ENCODE measurements at places on chromosomes 11 and 22.

DNA sequence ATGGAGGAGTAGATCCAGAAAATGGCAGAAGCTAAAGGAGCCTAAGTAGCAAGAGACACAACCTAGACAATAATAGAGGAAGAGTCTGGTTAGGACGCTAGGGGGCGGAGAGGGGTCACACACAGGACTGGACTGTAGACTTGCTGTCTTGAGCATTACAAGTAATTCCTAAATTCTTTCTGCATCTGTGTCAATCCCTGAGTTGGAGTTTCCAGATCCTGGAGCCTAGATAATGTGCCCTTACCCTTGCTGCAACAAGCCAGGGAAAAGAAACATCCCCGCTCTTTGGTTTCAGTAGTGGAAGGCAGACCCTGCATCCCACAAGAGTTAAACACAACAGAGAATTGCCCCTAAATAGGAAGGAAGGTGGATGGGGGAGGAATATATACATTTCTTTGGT, 14.9 kb upstream of the CCDC73 start:
- peak; percentile 45 for DNase-seq

DNA sequence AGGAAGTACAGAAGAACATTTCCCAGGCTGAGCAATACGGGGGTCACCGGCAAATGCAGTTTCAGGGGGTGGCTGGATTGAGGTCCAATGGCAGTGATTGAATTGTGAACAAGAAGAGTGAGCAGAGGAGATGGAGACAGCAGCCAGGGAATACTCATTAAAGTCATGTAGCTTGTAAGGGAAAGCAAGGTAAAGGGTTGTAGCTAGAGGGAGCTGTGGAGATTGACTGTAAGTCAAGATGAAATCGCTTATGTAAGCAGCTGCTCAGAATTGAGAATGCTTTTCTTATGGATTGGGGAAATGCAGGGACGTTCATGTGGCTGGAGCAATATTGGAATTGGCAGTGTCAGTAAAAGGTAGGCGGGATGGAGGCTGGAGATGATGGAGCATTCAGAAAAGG, 111.4 kb upstream of the TBCEL start:
- peak; percentile 36 for DNase-seq

DNA sequence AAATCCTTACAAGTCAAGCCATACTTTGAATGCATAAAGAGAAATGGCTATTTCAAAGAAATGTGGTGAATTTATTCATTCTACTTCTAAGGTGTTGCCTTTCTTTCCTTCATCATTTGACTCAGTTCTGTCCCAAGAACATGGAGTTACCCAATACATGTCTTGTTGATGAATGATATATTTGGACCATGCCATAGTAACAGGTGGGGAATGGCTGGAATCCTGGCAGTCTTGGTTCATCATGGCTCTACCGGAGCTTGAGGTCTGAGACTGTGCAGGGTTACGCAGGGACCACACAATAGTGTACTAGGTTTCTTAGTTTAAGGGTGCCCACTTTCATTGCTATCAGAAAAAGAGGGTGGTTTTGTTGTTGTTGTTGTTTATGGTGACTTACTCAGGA, 40.3 kb upstream of the MPEG1 start:
- DNase-seq: no peak

DNA sequence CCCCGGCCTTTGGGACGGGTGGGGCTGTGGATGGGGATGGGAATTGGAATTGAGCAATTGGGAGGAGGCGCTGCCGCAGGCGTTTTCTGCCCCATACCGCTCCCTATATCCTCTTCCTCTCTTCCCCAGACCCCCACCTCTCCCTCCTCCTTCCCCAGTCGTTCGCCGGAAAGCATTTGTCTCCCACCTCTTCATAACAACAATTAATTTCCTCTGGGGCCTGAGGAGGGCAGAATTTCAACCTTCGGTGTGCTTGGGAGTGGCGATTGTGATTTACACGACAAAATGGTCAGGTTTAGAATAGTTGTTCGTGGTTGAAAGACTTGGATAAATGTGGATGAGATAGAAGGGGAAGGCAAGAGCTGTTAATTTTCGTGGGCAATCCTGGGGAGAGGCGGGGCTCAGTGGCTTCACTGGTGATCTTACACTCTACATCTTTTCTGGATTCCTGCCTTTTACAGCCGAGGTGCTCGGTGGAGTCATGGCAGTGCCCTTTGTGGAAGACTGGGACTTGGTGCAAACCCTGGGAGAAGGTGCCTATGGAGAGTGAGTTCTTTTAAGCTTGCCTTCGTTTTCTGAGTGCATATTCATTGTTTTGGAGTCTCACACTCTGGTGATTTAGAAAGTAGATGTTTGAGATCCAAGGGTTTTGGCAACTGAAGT, 1.5 kb downstream of the CHEK1 start:
- DNase-seq: peak; percentile 79

DNA sequence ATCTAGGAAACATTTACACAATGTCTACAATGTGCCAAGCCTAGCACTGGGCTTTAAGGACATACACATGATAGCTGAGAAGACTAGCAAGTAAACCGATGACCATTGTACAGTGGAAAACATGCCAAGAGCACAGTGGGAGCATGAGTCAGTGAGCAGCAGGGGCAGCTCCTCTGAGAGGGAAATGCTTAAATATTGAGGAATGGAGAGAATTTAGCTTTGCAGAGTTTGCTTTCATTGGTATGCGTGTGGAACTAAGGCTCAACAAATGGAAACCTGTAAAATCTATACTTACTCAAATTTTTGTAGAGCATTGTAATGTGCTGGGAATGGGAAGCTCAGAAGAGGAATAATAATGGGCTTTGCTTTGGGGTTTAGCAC, 282.3 kb downstream of the ST3GAL4 start:
- no peak for DNase-seq

GRCh38 chr22:25114369-25115362, 85.0 kb upstream of the CRYBB3 start:
- peak; percentile 83 for DNase-seq

DNA sequence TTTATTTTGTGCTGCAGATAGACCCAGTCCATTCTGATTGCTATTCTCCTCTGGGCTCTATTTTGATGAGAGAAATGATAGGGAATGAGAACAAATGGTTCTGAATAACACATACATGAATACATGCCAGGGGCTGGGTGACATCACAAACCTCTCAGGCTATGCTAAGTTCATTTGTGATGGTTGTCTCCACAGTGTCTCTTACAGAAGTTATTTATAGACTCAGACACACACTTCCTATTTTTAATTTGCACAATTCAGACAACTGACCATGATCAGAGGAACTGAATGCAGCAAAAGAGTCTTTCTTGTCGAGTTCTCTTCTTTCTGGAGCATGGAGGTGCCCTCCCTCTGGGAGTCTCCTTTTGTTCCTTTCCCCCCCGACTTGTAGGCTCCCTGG, 991.7 kb downstream of the OPCML start:
- DNase-seq: no peak

GRCh38 chr11:35404388-35404775, 15.0 kb downstream of the SLC1A2 start:
- DNase-seq: peak; percentile 18

- DNase-seq: no peak
Measured at GRCh38 chr11:64720640-64721358, 2.2 kb downstream of the NRXN2 start.

- DNase-seq: no peak
Measured at GRCh38 chr11:285021-285893, 3.7 kb upstream of the PGGHG start.

- DNase-seq: no peak
Measured at GRCh38 chr11:9310485-9311090, 3.8 kb downstream of the TMEM41B start.

DNA sequence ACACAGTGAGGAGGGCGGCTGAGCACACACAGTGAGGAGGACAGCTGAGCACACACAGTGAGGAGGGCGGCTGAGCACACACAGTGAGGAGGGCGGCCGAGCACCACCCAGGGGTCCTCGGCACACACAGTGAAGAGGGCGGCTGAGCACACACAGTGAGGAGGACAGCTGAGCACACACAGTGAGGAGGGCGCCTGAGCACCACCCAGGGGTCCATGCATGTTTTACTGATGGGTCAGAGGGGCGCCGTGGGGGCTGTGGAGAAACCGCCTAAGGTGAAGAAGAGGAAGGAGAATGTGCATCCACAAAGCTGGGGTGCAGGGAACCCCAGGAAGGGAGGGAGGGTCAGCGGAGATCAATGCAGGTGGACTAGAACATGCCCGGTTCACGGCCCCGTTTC, 461.8 kb downstream of the BRD1 start:
- DNase-seq: no peak

- no peak for DNase-seq
Measured at GRCh38 chr11:3723014-3723708, 52.0 kb upstream of the CHRNA10 start.

- DNase-seq: no peak
Measured at GRCh38 chr11:130609121-130610035, 160.9 kb downstream of the ADAMTS15 start.

- DNase-seq: no peak
Measured at GRCh38 chr22:22853713-22854112, 33.9 kb upstream of the IGLL5 start.

DNA sequence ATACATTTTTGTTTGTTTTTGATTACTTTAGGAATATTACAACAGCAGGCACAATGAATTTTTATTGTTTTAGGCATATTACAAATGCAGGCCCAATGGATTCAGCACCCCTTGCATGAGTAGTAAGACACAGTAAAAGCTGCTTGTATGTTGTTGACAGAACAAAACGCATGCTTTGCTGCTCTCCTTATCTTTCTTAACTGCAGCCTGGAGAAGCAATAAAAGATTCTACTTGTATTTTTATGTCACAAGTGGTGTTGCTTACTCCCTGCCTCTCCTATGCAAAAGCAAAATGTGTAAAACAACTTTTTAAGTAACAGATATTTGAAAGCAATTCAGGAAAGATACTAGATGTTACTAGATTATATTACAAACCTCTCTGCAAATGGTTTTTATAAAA, 73.9 kb downstream of the TRPC6 start:
- no peak for DNase-seq

- no peak for DNase-seq
Measured at GRCh38 chr11:17343907-17344306, 7.7 kb upstream of the NCR3LG1 start.

- no peak for DNase-seq
Measured at GRCh38 chr11:72298931-72299330, 55.0 kb upstream of the PHOX2A start.

GRCh38 chr11:8006349-8006977, 19.3 kb downstream of the EIF3F start:
- DNase-seq: peak; percentile 63

DNA sequence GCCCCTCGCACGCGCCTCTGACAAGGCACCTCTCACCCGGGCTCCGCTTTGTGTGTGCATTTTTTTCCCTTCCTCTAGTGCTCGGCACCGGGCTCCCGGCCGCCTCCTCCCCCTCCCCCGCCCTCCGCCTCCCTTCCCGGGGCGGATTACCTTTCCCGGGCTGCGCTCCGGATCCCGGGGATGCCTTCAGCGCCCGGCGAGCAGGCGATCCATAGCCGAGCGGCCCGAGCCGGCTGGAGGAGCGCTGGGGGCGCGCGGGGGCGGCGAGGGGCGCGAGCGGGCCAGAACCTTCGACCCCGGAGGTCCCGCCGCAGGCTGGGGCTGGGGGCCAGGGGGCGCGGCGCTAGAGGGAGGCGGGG, 282 bp downstream of the MPPED2 start:
- no peak for DNase-seq

- no peak for DNase-seq
Measured at GRCh38 chr22:20567371-20567847, 60.0 kb downstream of the MED15 start.

DNA sequence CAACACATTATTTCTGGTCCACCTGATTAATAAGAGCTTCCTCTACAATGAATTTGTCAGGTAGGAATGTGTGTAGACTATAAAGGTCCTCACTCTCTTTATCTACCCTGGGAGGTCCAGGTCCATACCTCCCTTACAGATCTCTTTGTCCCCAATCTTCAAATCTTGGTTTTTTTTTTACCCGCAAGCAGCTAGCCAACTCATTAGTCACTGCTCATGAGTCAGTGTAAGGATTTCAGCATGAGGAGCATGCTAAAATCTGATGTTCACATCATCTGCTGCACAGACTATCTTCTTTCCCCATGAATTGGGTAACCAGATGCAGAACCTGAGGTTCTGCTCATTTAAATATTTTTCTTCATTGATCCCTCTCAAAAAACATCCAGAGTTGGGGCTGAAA, 397.0 kb upstream of the ISX start:
- DNase-seq: no peak

- DNase-seq: no peak
Measured at GRCh38 chr22:44755956-44756361, 3.6 kb downstream of the ARHGAP8 start.

GRCh38 chr22:38468443-38469305, 778 bp downstream of the KDELR3 start:
- no peak for DNase-seq

- no peak for DNase-seq
Measured at GRCh38 chr11:122616718-122617117, 38.8 kb upstream of the UBASH3B start.

- DNase-seq: peak; percentile 43
Measured at GRCh38 chr11:75867778-75868374, 52.9 kb downstream of the UVRAG start.

DNA sequence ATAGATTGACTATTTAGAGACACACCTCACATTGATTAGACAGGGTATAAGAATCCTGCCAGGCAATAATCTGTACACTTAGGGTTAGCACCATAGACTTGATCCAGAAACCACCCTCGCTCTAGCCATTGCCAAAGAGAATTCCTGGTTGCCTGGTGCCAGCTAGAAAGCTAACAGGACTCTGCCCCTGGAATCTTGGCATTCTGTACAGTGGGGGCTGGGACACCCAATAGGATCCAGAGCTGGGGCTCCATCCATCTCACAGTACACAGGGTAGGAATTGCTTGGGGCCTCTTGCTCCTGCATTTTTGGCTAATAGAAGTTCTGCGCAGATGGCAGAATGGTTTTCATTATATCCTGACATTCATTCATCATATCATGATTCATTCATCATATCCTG, 3.0 kb upstream of the APLNR start:
- no peak for DNase-seq

DNA sequence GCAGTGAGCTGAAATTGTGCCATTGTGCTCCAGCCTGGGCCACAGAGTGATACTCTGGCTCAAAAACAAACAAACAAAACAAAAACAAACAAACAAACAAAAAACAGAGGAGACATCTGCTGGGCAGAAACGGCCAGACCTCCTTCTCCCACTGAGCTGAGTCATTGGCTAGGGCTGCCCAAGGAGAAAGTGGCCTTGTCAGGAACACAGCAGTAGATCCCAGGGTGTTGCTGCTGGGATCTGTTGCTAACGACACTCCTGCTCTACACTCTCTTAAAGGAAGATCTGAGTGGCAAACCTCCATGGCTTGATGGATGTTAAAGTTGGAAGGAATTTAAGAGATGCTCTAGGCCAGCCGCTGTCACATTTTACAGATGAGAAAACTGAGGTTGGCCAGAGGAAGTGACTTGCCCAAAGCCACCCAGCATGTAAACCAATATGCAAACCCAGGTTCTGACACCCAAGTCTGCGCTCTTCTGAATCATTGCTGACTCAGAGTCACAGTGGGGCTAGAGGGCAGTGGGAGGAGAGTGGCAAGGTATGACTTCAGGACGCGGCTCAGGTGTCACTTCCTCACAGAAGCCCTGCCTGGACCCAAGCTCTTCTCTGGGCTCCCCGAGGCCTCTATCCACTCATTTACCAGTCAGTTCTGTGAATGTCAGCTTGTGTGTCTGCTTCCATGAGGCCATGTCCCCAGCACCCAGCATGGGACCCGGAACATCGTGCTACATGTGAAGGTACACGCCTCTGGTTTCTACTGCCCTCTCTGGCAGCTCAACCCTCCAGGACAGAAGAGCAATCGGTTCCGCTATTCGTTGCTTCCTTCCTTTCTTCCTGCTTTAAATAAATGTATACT, 11.3 kb upstream of the GDPD5 start:
- DNase-seq: no peak

- DNase-seq: no peak
Measured at GRCh38 chr11:100925935-100926334, 203.7 kb downstream of the PGR start.

- no peak for DNase-seq
Measured at GRCh38 chr11:3103076-3103475, 45.9 kb upstream of the CARS1 start.
